Activated T-cell treated with anti-CD3 and anti-CD28 coated beads, Interleukin-2, amount 50 U/mL, for 24 hours (primary cell): ENCODE measurements at places on chromosomes 16 and 17.

GRCh38 chr17:68396226-68397107 is 60.8 kb downstream of the WIPI1 start:
- no peak for DNase-seq

DNA sequence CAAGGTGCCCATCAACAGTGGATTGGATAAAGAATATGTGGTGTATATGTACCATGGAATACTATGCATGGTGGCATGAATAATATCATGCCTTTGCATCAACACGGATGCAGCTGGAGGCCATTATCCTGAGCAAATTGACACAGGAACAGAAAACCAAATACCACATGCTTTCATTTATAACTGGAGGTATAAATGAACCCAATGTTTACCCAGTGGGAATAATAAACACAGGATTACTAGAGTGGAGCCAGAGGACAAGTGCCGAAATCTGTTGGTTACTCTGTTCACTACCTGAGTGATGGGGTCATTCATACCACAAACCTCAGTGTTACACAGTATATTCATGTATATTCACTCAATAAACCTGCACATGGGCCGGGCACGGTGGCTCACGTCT is 125.2 kb downstream of the CDH11 start:
- DNase-seq, result no peak

DNA sequence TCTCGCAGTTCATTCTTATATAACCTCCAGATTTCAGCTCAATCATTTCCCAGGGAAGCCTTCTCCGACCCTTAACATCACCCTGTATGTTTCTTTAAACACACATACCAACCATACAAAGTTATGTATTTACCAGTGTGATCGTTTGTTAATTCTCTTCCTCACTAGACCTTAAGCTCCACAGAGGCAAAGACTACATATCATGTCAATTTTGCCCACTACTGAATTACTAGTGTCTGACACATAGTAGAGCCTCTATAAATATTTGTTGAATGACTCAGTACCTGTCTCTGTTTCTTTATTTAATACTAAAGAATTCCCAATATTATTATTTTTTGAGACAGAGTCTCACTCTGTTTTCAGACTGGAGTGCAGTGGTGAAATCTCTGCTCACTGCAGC is 137.2 kb downstream of the SHISA9 start:
- no peak for DNase-seq

- no peak for DNase-seq
Observed at GRCh38 chr17:83180264-83180995, 101.0 kb downstream of the METRNL start.

DNA sequence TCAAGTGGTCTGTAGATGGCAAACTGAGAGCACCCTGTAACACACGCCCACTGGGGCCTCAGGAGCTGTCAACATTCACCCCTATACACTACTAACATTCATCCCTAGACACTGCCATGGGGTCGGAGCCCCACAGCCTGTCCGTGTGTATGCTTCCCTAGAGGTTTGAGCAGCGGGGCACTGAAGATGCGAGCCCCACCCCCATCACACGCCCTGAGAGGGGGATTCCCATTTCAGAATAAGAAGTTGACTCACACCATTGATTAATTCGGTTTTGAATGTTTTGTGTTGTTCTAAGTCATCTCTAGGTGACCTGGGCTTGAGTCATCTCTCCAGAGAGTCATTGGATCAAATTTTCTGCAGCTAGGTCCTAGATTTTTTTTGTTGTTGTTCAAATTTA is 37.3 kb upstream of the MMD start:
- peak; percentile 71 for DNase-seq

GRCh38 chr16:12095275-12096156 is 119.0 kb downstream of the SNX29 start:
- peak; percentile 76 for DNase-seq

DNA sequence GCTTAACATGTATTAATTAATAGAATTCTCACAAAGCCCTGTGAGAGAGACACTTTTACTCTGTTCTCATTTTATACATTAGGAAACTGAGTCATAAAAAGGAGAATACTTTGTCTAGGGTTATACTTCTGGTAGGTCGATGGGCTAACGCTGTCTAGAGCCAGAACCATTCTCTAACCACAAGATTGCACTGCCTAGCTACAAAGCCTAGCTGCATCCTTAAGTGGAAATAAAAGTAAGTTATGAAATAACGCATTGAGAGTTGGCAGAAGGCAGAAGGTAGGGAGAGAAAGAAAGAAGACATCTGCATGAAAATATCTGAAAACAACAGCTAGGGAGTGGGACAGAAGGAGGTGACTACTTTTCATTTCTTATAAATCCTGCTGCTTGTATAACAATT is 33.2 kb downstream of the IRX6 start:
- DNase-seq, result no peak

GRCh38 chr17:14373614-14374259 is 72.9 kb downstream of the HS3ST3B1 start:
- DNase-seq, result no peak

DNA sequence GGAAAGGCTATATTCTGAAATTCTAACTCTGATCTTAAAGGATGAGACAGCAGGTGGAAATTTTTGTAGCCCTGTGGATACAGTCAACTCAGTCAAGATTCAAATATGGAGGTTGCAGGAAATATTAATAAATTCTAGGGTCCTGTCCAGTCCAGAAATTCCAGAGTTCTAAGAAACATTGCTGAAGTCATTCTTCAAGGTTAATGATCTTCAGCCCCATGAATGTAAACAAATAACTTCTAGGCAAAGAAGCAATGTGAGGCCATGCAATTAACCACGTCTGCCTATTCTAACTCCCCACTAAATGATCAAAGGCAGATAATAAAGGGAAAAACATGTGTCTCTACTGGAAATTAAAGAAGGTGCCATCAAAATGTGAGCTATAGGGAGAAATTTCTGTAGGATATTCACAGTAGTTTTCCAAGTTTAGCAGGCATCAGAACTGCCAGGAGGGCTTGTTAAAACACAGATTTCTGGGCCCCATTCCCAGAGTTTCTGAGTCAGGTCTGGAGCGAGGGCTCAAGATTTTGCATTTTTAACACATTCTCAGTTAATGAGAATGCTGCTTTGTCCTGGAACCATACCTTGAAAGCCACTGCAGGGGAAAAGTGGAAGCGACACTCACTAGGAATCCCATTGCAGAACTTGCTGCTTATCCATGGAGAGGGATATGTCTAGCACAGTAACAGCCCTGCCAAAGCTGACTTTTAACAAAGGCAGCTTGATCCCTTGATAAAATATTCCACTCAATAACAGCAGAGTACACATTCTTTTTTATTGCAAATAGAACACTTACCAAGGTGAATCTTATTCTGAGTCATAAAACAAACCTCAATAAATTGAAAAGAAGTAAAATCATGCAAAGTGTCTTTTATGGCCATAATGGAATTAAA is 61.8 kb downstream of the DNAH3 start:
- no peak for DNase-seq

GRCh38 chr17:48244814-48245213 is 137.2 kb downstream of the SNX11 start:
- DNase-seq, result no peak

- DNase-seq, result no peak
Observed at GRCh38 chr16:4700997-4701743, 7.8 kb downstream of the NUDT16L1 start.

GRCh38 chr16:51391798-51392511 is 240.9 kb upstream of the SALL1 start:
- DNase-seq, result no peak

- DNase-seq, result no peak
Observed at GRCh38 chr16:67264866-67265265, 14.5 kb upstream of the PLEKHG4 start.

DNA sequence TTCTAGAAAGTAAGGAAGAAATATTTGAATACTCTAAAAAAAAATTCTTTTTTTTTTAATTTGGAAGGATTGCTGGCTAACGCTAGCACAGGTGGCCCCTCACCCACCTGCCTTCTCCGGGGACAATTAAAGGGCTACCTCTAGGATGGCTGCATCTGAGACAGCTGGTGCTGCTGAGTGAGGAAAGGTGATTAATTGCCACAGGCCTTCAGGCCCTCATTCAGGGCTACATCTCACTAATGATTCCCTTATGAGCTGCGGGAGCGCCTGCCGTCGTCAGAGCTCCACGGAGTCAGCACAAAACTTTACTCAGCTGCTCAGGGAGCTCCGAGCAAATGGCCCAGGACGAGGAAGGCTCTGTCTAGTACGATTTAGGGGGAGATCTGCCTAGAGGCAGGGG is 27.0 kb upstream of the AKTIP start:
- DNase-seq, result no peak
